Cerebellar cortex (tissue), 1 donor: ENCODE measurements at places on chromosomes 2 and 18.
A peak's percentile ranks its signal among the peaks of the same experiment; 100 is the strongest.

- no peak for DNase-seq
Observed at GRCh38 chr18:46541626-46542189, 115.3 kb downstream of the LOXHD1 start.

DNA sequence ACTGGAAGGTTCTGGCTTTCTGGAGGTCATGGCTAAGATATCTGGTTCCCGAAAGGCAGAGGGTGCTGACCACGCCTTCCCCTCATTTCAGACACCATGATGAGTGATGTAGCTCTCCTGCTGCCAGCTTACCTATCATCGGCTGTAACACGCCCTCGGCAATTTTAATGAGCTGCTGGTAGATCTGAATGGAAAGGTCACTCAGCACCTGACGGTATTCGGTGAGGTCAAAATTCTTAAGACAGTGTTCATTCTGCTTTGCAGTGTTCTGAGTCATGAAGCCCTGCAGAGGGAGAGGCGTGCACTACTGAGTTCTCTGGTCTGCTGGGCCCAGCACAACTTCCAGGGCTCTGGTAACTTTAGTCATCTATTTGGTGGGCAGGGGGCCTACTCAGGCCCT lies 25.7 kb upstream of the ACAA2 start:
- DNase-seq = no peak

DNA sequence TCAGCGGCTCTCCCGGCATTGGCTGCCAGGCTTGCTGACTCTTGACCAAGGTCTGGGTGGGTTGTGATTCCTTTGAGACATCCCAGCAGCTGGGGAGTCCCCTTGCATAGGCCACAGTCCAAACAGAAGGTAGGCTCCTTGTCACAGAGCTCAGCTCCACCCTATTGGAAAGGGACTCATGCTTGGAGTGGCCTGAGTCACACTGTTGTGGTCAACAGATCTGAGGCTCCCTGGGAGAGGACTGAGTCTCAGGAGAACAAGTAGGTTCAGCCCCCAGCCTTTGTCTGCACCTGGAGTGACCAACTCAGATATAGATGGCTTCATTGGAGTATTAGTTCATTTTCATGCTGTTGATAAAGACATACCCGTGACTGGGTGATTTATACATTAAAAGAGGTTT lies 32.1 kb upstream of the SH3BP4 start:
- DNase-seq = no peak

DNA sequence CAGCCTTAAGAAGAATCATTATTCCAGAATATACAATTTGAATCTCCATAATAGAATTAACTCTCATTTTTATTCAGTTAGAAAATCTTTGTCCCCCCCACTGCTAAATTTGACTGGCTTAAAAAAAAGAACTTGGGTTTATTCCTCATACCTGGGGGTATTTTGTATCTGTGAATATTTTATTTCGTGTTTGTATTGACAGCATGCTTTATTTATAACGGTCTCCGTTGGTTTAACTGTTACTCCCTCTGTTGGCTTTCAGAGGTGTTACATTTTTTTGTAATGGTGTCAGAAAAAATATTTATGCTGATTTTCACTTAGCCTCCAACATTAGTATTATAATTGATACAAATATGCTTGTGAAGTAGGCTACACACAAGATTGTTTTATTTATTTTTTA lies 109.1 kb downstream of the HAUS1 start:
- DNase-seq = no peak

DNA sequence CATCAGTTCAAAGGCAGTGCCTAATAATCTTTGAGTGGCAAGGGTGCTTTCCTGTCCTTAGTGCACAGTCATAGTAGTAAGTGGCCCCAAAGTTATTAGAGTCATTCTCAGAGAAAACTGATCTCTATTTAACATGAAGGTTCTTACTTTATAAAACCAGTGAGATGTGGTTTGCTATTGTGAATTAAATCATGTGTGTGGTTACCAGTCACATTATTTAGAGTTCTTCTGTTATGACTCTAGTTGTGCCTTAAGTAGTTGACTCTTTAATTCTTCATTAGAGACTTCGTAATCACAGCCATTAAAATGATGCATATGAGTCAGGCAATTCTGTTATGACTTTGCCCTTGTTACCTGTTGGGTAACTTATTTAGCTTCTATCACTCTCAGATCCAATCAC lies 1392.9 kb upstream of the ACVR2A start:
- DNase-seq = no peak

GRCh38 chr2:65027616-65028244 lies 28.5 kb upstream of the CEP68 start:
- no peak for DNase-seq

- no peak for DNase-seq
Observed at GRCh38 chr18:79507076-79507545, 111.4 kb downstream of the NFATC1 start.

GRCh38 chr18:39341129-39341528 lies 1775.5 kb upstream of the CELF4 start:
- no peak for DNase-seq

- DNase-seq = no peak
Observed at GRCh38 chr2:133109772-133110171, 439.8 kb upstream of the LYPD1 start.

DNA sequence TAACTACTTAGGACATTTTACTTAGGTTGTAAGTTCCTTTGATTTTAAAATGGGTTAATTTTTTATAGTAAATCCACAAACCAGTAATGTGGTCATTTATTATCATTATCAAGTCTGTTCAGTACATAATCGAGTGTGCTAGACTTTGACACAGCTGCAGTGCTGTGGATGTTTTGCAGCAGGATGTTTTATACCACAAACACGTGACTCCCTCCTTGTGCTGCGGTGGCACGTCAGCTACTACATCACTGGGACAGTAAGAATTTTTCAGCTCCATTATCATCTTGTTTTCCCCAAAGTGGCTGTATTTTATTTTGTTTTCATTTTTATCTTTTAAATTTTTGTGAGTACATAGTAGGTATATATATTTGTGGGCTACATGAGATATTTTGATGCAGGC lies 70.0 kb downstream of the ATP9B start:
- DNase-seq = no peak

- DNase-seq = no peak
Observed at GRCh38 chr18:10604182-10604581, 78.4 kb downstream of the NAPG start.

GRCh38 chr18:45687621-45688020 lies 36.4 kb upstream of the SLC14A1 start:
- DNase-seq = no peak

- DNase-seq = peak; percentile 70
Observed at GRCh38 chr2:231680992-231681852, 27.1 kb upstream of the PTMA start.

DNA sequence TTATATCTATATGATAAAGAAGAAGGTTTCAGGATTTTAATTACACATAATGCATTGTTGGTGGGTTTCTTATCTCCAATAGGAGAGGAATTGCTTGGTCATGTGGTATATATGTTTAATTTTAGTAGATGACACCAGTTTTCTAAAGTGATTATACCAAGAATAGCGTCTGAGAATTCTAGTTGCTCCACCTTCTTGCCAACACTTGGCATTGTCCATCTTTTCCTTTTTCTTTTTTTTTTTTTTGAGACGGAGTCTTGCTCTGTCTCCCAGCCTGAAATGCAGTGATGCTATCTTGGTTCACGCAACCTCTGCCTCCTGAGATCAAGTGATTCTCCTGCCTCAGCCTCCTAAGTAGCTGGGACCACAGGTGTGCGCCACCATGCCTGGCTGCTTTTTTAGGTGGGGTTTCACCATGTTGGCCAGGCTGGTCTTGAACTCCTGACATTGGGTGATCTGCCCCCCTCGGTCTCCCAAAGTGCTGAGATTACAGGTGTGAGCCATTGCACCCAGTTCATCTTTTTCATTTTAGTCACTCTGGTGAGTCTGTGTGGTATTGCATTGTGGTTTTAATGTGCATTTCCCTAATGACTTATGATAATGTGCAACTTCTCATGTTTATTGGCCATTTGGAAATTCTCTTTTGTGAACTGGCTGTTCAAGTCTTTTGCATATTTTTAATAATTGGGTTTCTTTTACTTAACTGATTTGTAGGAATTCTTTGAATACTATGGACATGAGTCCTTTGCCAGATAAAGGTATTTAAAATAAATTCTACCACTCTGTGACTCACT lies 37.3 kb upstream of the ZNF512 start:
- no peak for DNase-seq

DNA sequence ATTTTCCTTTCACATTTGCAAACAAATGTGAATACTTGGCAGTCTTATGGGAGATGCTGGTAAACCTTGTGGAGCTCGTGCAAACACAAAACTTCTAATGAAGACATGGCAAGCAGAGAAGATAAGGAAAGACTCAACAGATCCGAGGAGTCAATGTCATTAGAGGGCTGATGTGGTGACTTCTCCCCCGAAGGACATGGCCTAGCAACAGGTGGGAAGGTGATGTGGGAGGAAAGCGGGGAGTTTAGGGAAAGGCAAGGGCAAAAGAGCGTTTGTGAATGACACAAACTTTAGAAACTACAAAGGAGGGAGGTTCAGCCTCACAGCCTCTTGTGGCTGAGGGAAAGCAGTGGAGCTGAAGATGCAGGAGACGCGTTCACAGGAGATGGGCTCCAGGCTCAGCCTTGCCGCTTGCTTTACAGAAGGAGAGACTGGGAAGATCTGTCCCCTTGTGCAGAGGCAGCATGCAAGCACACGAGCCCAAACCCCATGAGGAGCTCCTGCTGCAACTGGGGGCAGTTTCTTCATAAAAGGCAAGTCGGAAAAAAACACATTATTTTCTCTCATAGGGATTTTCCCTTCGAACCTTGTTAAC lies 86.6 kb downstream of the SOWAHC start:
- no peak for DNase-seq

DNA sequence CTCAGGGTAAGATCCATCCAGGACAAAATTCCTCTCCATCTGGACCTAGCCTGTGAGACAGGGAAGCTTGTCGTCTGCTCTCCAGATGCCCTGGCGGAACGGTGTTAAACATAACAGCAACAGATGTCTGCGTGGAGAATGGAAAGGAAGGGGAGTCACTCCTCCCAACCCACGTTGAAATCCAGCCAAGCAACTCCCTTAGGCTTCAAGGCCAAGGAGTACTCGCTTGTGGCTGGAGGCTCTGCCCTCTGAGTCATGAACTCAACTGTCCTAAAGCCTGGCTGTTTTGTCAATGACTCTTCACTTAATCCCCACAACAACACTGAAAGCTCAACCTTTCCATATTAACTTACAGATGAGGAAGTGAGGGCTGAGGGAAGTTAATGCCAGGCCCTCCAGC lies 42.2 kb downstream of the TPO start:
- DNase-seq = no peak

DNA sequence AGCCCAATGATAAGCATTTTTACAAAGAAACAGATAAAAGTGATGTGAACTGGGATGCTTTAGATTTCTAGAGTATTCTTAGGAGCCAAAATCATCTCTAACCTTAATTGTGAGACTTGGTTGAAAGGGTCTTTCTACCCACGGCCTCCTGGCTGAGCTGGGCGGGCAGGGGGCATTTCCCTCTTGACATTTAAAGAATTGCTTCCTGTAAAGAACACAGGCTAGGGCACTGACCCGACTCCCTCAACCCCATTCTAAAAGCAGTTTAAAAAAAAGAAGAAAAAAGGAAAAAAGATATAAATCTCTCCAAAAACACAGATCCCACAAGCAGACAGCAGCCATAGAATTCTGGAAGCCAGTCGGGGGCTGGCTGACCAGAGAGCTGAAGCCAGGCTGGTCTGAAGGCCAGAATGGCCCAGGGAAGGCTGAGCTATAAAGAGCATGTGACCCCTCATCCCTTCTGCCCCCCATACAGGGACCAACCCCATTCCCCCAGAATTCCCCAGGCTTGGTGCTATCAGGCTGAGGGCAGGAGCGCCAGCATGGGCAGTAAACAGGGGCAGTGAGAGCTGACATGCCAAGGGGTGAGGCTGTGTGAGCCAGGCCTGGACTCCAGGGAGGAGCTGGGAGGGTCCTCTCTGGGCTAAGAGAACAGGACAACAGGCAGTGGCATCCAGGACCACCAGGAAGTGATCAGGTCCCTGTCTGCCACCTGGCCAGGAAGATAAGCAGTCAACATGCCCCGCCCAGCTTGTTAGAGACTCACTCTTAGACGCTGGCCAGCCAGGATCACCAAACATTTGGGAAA lies 188.5 kb downstream of the HDAC4 start:
- DNase-seq = no peak

DNA sequence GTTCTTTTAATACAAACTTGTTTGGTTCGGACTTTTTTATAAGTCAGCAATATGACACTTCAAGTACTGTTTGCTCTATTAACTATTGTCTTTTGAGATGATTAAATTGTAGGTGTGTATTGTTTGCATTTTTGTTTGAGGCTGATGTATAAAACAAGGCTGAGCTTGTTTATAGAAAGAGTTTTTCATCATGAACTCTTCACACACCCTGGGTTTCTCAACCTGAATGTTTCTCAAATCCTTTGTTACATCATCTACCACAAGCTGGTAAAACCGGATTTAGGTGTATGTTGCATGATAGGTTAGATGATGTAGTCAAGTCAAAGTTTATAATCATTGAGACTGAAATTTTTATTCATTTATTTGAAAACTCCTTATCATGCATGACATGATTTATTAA lies 335.2 kb upstream of the LRATD1 start:
- DNase-seq = no peak

- DNase-seq = no peak
Observed at GRCh38 chr2:209721497-209721896, 50.1 kb upstream of the UNC80 start.

DNA sequence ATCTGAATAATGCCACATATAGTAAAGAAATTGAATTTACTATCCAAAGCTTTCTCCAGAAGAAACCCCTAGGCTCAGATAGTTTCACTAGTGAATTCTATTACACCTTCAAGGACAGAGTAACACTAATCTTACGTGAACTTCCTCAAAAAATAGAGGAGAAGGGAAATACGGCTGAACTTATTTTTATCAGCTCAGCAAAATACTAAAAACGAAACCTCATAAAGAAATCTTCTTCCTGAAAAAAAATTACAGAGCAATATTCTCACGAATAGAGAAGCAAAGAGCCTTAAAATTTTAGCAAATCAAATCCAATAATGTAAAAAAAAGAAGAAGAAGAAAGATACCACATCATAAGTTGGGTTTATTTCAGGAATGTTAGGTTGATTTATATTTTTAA lies 14.7 kb downstream of the CAPN13 start:
- no peak for DNase-seq

DNA sequence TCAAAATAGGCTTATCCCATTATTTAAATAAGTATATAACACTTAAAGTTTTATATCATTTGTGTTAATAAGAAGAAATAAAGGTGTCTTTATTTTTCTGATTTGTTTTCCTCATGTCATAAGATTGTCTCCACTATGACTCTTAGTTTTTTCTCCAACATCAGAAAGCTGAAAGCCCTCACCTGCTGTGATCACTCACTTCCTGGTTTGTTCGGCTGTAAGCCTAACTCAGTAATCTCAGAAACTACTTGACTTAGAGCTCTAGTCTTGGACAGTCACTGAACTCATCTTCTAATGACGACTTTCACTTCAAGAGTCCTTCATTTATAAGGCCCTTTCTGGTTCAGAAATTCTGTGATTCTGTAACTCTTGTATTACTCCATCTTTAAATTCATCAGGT lies 311.0 kb downstream of the ZEB2 start:
- no peak for DNase-seq

DNA sequence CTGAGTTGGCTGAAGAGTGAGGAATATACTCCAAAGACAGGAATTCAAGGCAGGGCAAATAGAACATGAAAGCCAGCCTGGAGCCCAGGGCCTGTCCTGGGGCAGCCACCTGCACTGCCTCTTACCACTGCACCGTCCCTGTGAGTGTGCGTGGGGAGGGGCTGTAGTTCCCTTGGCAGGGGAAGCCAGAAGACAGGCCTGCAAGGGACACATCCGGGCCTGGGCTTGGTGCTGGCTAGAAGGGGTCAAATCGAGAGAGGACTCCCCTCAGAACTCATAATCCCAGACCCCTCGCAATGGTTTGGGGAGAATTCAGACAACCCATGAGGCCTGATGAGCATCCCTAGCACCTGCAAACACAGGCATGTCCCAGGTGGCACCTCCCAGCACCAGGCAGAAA lies 87.0 kb downstream of the HDAC4 start:
- DNase-seq = no peak
